ENCODE measurements at places on chromosomes 16 and 17. TPM values are rescaled to one million over a fixed set of nuclear protein-coding genes. Genes with fewer than 3 reads are reported as not detected.

DNA sequence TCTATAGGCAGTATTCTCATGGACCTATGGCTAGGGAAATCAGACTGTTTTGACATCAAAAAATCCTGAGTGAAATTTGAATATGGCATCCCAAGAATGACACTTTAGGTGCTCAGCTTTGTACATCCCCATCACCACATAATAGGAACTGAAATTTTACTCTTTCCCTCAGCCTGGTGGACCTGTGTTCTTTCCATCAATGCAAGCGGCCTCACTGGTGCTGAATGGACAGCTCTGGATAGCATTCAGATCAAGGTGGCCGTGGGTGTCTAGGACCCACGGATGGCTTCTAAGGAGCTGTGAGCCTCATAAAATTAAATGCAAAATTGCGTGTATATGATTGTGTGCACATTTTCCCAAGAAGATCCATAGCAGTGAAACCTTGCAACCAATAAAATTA lies 152.6 kb downstream of the MAP2K6 start:
- no peak for DNase-seq

GRCh38 chr17:40447806-40448205 lies 4.6 kb downstream of the IGFBP4 start:
- no peak for DNase-seq

DNA sequence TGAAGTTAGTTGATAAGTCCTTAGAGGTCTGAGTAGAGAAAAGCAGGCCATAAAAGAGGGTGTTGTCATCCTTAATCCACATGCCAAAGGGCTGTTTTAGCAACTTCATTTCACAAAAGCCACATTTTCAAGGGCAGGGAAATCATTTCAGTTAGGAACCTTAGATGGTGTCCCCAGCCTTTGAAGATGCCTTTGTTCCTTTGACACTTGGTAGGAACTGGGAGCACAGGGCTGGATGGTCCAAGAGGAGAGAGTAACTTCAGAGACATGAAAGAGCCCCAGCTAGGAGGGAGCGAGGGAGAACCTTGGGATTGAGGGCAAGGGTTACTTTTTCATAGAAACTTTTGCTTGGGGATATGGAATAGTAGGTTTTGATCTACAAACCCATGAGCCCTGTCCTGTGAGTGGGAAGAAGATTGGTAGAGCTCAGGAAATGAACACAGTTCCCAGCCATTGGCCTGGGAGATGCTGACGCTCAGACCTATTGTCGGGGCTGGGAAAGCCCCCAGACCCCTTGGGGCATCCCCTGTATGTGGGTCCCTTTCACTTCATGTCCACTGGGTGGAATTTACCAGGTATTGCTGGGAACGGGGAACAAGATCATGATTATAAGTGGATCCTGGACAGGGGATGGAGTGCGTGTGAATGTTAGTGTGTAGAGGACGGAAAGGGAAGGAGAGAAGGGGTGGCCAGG lies 18.9 kb downstream of the MSI2 start:
- no peak for DNase-seq

DNA sequence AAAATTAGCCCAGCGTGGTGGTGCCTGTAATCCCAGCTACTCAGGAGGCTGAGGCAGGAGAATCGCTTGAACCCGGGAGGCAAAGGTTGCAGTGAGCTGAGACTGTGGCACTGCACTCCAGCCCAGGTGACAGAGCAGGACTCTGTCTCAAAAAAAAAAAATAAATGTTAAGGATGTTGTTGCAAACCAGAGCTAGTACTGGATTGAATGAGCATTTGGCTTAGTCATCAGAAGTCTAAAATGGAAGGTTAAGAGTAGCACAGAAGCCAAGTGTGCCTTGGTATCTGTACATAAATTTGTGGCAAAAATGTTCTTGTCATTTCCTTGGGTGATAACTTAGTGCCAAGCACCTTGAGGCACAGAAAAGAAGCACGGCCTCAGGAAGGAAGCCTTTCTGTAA lies 50.6 kb upstream of the MED9 start:
- no peak for DNase-seq

AP2B1 gene
- 60.2 TPM for total RNA-seq

Data from tibial nerve (tissue), 4 donors.